Natural killer cell (primary cell): ENCODE measurements at places on chromosomes 1 and 21. TPM values are rescaled to one million over a fixed set of nuclear protein-coding genes. Genes with fewer than 3 reads are reported as not detected.
A peak's percentile ranks its signal among the peaks of the same experiment; 100 is the strongest.

ELF3 gene
- 1.0 TPM for total RNA-seq

BGLAP gene
- total RNA-seq = 1.6 TPM

DNA sequence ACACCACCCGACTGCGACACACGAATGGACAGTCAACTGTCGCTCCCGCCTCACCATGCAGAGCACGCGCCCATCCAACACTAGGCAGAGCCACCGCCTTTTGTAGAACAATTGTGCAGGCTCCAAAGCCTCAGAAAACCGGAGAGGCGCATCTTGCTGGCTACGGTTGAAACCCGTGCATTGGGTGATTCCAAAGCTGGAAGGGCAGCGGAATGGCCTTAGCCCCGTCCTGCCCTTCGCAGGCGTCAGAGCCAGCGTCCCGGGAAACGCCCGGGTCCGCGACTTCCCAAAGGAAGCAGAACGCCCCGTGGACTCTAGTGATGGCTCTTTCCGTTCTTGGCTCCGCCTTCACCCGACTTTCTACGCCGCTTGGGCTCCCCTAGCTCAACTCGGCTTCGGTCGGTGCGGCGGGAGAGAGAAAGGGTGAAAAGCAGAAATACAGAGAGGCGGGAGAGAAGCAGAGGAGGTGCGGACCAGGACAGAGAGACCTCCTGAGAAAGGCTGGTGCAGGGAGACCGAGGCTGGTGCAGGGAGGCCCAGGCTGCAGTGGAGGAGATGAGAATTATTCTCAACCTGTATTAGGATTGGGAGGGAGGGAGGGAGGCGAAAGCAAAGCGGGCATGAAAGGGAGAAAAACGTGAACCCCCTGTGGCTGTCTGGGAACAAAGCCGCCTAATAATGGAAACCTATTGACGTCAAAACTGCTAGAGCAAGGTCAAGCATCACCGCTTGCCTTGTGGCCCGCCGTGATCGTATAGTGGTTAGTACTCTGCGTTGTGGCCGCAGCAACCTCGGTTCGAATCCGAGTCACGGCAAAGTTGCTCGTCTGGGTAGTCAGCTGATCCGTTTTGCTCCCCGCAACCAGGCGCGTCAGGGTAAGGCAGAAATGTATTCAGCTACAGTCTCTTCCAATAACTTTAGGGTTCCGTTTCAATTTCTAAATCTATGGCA lies 99.5 kb downstream of the PRKAB2 start:
- H3K4me1 ChIP-seq = peaks cover 13% of the 10 kb centered on the region
- no peaks in the 10 kb centered on the region for H3K36me3 ChIP-seq

GRCh38 chr21:37827913-37828312 lies 88.3 kb downstream of the KCNJ6 start:
- H3K4me3 ChIP-seq = no peak overlapping the region
- peaks cover 4% of the 10 kb centered on the region for H3K4me1 ChIP-seq
- no peaks in the 10 kb centered on the region for H3K27me3 ChIP-seq

DNA sequence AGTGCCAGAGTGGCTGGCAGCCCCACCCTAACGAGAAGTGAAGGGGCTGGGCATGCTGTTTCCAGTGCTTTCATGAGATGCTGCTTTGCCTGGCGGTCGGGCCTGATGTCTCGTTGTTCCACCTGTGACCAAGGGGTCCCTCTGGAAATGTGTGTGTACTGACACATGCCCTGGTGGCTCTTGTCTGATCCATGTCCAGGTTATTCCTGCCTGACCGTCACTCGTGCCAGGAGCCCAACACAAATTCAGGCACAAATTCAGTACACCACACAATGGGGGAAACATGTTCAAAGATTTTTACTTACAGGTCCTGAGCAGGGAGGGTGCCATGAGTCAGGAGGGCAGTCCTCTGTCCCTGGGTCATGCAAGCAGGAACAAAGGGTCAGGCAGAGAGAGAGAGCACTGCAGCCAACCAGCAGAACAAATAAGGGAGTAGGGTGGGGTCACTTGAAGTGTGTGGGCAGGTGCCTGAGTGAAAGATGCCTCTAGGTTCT lies 76.3 kb downstream of the ADARB1 start:
- H3K4me1 ChIP-seq = peaks cover 27% of the 10 kb centered on the region
- no peak overlapping the region for H3K27ac ChIP-seq
- no peak overlapping the region for H3K4me3 ChIP-seq
- no peaks in the 10 kb centered on the region for H3K27me3 ChIP-seq
- DNase-seq = no peak

DNA sequence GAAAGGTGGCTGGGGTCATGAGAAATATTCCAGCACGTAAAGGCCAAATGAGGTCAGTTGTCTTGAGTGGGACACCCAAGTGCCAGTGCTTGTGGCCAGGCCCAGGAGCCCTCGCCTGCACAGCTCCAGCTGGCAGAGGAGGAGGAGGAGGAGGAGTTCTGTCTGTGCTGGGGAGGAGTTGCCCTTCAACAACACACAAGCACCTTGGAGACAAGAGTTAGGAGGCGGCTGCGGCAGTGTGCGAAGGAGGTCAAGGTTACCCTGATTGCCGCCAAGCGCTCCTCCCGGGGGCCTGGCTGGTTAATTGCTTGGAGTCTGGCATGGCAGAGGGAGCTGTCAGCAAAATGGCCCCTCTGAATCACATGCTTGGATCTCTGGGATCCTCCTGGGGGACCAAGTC lies 45.1 kb downstream of the GRIK3 start:
- H3K27ac ChIP-seq = no peak overlapping the region
- H3K36me3 ChIP-seq = no peaks in the 10 kb centered on the region
- no peak for DNase-seq

GRCh38 chr1:202553560-202554038 lies 156.7 kb downstream of the SYT2 start:
- no peaks in the 10 kb centered on the region for H3K4me1 ChIP-seq
- no peak for DNase-seq
- no peaks in the 10 kb centered on the region for H3K27me3 ChIP-seq
- no peak overlapping the region for H3K27ac ChIP-seq

- H3K27ac ChIP-seq = no peak overlapping the region
- H3K27me3 ChIP-seq = no peaks in the 10 kb centered on the region
- no peaks in the 10 kb centered on the region for H3K36me3 ChIP-seq
- H3K4me1 ChIP-seq = no peaks in the 10 kb centered on the region
- no peak for DNase-seq
- H3K4me3 ChIP-seq = no peak overlapping the region
These were observed 21.6 kb downstream of the FOXD3 start for GRCh38 chr1:63343922-63344321.

- peak; percentile 79 for DNase-seq
- no peak overlapping the region for H3K4me3 ChIP-seq
- peaks cover 4% of the 10 kb centered on the region for H3K27me3 ChIP-seq
- no peaks in the 10 kb centered on the region for H3K36me3 ChIP-seq
These were observed 20.7 kb upstream of the CYP2J2 start for GRCh38 chr1:59947047-59947938.

- peaks cover 15% of the 10 kb centered on the region for H3K4me1 ChIP-seq
- no peak for DNase-seq
- H3K36me3 ChIP-seq = peaks cover 33% of the 10 kb centered on the region
These were observed 535 bp downstream of the SETD4 start for GRCh38 chr21:36059823-36060158.

DNA sequence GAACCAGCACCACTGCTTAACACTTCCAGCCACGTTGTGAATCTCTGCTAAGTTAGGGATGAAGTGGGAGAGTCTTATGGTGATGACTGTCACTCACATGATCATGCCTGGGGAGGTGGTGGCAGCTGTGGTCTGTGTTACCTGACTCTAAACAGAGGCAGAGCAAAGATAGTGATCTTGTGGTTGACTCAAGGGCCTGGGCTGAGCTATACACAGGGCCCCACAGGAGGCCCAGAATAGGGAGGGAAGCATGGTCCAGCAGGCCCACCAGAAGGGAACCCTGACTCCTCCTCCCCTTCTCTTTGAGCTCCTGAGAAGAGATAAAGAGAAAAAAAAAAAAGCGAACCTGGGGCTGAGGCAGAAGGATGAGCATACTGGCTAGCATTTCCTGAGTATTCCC lies 55.0 kb downstream of the PLXNA2 start:
- no peak overlapping the region for H3K4me3 ChIP-seq
- H3K27me3 ChIP-seq = no peaks in the 10 kb centered on the region
- H3K27ac ChIP-seq = no peak overlapping the region
- H3K4me1 ChIP-seq = no peaks in the 10 kb centered on the region
- DNase-seq = no peak
- no peaks in the 10 kb centered on the region for H3K36me3 ChIP-seq

DNA sequence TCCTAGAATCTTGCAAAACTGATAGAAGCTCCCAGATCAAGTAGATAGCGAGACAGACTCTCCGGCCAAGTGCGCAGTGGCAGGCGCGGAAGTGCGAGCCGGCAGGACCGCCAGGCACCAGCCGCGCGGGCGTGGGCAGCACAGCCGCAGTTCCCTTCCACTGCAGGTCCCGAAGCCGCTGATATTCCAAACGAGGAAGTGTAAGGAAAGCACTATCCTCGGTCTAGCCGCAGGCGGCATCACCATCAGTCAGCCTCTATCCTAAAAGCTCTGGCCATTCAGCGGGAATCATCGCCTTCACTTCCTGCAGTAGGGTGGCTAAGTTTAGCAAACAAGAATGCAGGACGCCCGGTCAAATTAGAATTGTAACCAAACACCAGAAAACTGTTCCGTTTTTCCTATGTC lies 710 bp downstream of the GLRX2 start:
- peaks cover 12% of the 10 kb centered on the region for H3K36me3 ChIP-seq
- peak; percentile 41 for DNase-seq
- H3K27ac ChIP-seq = peak overlapping the region; percentile 64
- H3K27me3 ChIP-seq = no peaks in the 10 kb centered on the region

GRCh38 chr1:2314273-2314802 lies 77.0 kb downstream of the MORN1 start:
- H3K4me3 ChIP-seq = peak overlapping the region; percentile 13
- H3K27me3 ChIP-seq = no peaks in the 10 kb centered on the region
- no peaks in the 10 kb centered on the region for H3K36me3 ChIP-seq

DNA sequence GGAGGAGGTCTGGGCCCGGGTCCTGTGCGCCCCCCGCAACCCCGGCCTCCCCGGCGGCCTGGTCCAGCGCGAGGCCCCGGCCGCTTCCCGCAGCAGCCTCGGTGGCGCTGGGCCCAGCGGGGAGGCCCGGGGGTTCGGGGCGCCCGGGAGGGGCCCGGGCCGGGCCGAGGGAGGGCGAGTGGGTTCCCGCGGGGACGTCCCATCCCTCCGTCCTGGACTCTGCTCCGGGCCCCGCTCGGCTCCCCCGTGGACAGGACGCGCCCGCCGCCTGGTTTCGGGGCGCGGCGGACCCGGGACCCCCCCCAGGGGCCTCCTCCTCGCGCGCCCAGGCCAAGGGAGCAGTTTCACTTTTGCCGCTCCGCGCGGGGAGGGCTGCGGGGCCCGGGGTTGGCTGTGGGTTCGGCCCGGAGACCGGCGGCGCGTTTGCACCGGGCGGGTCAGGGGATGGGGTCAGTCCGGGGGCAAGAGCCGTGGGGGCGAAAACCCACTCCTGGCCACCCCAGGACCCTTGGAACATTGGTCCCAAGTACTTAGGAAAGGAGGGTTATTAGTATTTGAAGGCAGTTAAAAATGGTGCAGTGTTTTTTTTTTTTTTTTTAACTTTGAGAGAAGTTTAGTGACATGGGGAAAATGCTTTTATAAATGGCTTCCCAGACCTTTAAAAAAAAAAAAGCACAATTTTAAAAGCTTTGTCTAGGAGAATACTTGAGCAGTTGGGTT lies 677 bp downstream of the AGPAT3 start:
- H3K27me3 ChIP-seq = no peaks in the 10 kb centered on the region
- no peak overlapping the region for H3K27ac ChIP-seq
- H3K36me3 ChIP-seq = no peaks in the 10 kb centered on the region

DNA sequence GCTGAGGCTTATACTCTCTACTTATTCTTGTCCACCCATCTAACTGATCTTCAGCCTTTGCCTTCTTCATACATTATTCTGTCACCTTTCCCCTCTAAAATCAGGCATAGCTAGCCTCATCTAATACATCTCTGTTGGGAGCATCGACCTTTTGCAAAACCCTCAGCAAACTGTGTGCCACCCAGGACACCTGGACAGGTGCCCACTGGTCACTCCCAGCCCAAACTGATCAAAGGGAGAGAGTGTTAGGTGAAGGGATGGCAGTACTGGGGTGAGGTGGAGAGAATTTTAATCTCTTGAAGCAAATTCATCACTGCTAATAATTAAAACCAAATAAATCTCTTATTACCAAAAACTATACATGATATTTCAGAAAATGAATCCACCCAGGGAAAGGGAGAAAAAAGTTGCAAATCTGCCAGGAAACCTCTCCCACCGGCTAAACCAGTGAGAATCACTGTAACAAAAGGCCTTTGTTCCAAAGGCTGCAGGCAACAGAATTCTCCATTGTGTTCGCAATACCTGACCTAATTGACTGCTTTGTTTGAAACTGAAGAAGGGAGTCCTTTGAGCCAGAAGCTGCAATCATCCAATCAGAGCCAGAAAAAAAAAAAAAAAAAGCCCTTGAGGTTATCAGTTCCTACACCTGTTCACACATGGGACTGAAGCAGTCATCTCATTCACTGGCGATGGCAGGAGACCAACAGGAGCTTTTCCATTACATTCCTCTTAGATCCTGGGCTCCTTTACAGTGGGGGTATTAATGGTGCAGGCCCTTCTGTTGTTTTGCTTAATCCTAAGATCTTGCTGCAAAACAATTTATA lies 172.6 kb downstream of the APP start:
- no peaks in the 10 kb centered on the region for H3K36me3 ChIP-seq
- no peak for DNase-seq
- H3K4me3 ChIP-seq = no peak overlapping the region
- H3K27ac ChIP-seq = no peak overlapping the region

GRCh38 chr1:197336571-197336970 lies 68.5 kb downstream of the CRB1 start:
- DNase-seq = no peak
- H3K27me3 ChIP-seq = no peaks in the 10 kb centered on the region
- no peaks in the 10 kb centered on the region for H3K4me1 ChIP-seq
- no peak overlapping the region for H3K27ac ChIP-seq
- no peaks in the 10 kb centered on the region for H3K36me3 ChIP-seq
- H3K4me3 ChIP-seq = no peak overlapping the region
